H4 (cell line): ENCODE measurements at places on chromosomes 12 and 14.

GRCh38 chr12:43396671-43397070 is 155.3 kb downstream of the ADAMTS20 start:
- no peak for DNase-seq

GRCh38 chr12:43120150-43120549 is 431.9 kb downstream of the ADAMTS20 start:
- DNase-seq, result no peak

DNA sequence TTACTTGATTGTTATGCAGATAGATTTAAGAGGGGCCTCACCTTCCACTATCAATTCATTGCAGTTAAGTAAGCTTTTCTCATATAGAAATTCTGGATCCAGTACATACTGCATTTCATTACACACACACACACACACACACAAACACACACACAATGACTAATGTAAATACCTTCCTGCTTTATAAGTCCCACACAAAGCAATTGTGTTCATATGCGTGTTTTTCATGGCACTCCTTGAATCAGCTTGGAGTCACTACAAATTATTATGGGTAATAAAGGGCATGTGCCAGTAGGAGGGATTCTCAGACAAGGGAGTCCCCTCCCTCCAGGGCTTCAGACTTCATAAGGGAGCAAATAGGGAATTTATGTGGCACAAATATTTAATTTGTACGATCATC is 4.5 kb downstream of the MIPOL1 start:
- no peak for DNase-seq

- no peak for DNase-seq
Observed at GRCh38 chr12:76028571-76029277, 2.9 kb downstream of the PHLDA1 start.

- DNase-seq, result no peak
Observed at GRCh38 chr14:84323450-84323849, 1206.5 kb upstream of the FLRT2 start.

GRCh38 chr12:19012965-19013364 is 116.6 kb upstream of the PLEKHA5 start:
- no peak for DNase-seq

DNA sequence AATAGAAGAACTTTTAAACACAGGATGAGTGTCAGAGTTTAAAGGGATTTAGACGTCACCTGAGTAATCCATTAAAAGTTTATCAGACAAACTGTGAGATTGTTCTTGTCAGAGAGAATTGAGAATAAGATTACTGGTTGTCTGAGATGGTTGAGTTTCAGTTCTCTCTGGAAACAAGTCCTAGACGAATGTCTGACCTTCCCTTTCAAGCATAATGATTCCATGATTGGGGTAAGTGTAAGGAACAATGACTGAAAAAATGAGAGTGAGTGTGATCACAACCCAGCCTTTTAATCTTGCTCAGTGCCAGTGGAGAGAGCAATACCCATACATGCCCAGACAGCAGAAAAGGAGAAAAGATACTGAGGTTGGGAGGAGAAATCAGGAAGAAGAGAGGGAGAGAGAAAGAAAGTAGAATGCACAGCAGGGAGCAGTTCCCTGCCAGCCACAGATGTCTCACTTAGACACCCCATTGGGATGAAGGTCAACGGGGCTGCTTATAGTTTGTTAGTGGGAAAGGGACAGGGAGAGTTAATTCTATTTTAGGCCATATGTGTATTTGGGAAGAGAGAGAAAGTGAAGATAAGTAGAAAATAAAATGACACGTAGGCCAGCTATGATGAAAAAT is 4.3 kb downstream of the GRIP1 start:
- DNase-seq, result no peak

DNA sequence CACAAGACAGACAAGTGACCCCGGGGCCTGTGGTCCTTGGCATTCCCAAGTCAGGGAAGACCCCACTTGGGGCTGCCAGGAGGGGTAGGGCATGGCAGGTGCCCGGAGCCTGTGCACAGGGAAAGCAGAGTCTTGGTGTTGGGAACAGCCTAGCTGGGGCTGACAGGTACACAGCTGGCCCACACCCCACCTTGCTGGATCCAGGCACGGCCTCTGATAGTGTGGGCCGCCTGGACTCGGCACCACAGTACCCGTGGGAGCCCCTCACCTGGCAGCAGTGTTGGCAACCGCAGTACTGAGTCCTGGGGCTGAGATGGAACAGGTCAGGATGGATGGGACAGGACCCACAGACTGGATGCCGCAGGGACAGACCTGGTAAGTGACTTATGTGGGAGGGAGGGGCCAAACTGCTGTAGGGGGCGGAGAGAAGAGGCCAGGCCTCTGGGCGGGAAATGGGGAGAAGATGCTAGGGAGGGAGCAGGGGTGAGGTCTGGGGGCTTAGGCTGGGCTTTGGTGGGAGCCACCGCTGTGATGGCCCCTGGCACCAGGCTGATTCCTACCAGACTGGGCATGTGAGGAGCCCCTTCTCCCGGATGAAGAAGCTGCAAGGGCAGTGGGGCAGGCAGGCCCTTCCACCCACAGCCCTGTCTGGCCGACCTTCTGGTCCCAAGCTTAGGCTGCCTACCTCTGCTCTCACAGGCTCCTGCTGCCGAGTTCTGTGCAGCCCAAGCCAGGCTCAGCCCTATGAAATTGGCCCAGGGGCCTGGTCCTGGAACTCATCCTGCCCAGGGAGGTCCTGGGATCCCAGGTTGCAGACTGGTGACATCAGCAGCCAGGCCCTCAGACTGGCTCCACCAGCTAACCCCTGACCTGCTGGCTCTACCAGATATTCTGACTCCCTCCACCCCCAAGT is at the start of gene TGM1:
Gene TGM1 (minus strand): TSS at position 357 of the 913 bp plus-strand sequence. CDS start 825 bp downstream, outside the sequence.
- no peak for DNase-seq

GRCh38 chr12:104464899-104465298 is 8.2 kb downstream of the CHST11 start:
- peak; percentile 57 for DNase-seq
